Kidney epithelial cell (primary cell): ENCODE measurements at places on chromosomes 12 and 14. TPM values are rescaled to one million over a fixed set of nuclear protein-coding genes. Genes with fewer than 3 reads are reported as not detected.

DNA sequence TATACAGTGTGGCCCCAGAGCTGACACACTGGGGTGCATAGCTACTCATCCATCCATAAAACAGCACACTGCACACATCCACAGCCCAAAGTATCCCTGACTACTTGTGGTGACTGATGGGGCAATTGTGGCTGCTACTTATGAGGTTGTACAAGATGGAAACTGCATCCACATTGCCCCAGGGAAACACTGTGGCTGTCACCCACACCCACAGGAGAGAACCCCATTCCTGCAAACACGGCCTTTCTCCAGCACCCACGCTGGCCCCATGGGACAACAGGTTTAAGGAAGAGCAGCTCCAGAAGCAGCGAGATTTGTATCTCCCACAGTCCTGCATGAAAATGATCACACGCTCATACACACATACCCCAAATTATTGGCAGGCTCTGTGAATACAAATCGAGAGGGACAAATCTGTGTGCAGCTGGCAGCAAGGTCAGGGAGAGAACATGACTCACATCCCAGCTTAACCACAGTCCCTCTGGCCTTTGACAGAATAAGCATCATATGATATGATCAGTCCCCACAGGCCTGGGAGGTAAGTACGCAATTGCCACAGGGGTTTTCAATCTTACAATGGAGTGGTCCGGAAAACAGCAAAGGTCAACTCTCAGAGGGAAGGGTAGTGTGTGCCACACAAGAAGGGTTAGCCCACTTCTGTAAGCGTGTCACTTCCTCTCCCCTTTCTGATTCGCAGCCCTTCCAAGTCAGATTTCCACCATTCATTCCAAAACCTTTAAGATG lies 61.9 kb downstream of the ESR2 start:
- DNase-seq: peak; percentile 65

TRHDE gene
- total RNA-seq: 5.6 and 5.8 TPM in 2 replicates

CFAP54 gene
- total RNA-seq: 0.41 and 0.79 TPM in 2 replicates

KCNC2 gene
- total RNA-seq: 0.14 TPM in 1 of 2 replicates, not detected in the other

- no peak for DNase-seq
Measured at GRCh38 chr12:99282624-99283023, 364.9 kb upstream of the GARIN6 start.

ESPL1 gene
- total RNA-seq: 2.2 and 4.0 TPM in 2 replicates

GRCh38 chr14:66634876-66635275 lies 126.9 kb downstream of the GPHN start:
- DNase-seq: no peak

GRCh38 chr12:44476683-44477082 lies 399.4 kb downstream of the NELL2 start:
- DNase-seq: no peak
